ENCODE measurements at places on chromosomes 5 and 9.

GRCh38 chr9:114718801-114719221 is 36.8 kb upstream of the TEX48 start:
- peaks cover 35% of the 10 kb centered on the region for H3K4me1 ChIP-seq
- DNase-seq, result no peak
- no peak overlapping the region for H3K4me3 ChIP-seq
- H3K36me3 ChIP-seq, result no peaks in the 10 kb centered on the region
- H3K27ac ChIP-seq, result no peak overlapping the region

DNA sequence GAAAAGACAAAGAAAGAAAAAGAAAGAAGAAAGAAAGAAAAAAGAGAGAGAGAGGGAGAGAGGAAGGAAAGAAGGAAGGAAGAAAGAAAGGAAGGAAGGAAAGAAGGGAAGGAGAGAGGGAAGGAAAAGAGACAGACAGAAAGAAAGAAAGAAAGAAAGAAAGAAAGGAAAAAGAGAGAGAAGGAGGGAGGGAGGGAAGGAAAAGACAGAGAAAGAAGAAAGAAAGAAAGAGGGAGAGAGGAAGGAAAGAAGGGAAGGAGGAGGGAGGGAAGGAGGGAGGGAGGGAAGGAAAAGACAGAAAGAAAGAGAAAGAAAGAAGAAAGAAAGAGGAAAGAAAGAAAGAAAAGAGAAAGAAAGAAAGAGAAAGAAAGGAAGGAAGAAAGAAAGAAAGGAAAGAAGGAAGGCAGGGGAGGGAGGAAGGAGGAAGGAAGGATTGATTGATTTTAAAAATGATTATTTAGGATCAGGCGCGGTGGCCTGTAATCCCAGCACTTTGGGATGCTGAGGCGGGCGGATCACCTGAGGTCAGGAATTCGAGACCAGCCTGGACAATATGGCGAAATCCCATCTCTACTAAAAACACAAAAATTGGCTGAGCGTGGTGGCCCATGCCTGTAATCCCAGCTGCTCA is 23.3 kb upstream of the TOR1B start:
- no peak overlapping the region for H3K27ac ChIP-seq
- no peak overlapping the region for H3K4me3 ChIP-seq
- peaks cover 19% of the 10 kb centered on the region for H3K4me1 ChIP-seq
- H3K27me3 ChIP-seq, result peaks cover 7% of the 10 kb centered on the region
- DNase-seq, result no peak
- H3K36me3 ChIP-seq, result no peaks in the 10 kb centered on the region

DNA sequence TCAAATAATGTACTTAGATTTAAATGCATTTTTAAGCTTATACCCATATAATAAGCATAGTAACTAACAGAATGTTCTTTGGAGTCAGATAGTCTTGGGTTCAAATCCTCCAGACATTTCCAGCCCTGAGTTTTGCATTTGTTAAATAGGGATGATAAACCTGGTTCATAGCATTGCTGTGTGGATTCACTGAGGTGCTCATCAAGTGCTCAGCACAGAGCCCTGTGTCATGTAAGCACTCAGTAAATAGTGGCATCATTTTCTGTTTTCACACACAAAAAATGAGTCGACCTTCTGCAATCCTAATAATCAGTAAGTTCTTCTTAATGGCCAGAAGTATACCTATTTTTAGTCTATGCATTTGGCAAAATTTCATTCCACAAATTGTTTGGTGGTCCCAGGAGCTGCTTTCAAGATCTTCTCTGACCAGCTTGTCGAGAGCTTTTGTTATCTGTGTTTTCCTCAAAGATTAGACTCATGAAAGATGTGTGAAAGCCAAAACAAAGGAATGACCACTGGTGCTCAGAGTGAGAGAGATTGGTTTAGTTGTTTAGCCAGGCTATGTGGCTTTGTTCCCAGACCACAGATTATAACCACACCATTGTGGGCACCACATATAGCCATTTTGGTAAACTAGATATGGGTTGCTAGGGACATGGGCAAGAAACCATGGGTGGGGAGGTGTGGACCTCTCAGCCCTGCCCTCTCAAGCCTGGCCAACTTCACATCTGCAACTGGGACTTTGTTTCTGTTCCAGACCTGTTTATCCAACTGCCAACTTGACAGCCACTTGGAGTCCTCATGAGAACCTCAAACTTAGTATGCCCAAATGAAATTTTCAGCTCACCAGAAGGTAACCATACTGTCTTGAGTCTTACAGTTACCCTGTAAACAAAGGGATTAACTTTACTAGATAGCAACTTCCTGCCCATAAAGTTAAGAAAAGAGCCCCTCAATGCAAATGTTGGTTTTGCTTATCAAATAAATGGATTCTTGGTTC is 45.0 kb downstream of the DOCK8 start:
- H3K27ac ChIP-seq, result no peak overlapping the region
- no peak overlapping the region for H3K4me3 ChIP-seq
- H3K27me3 ChIP-seq, result no peaks in the 10 kb centered on the region
- no peaks in the 10 kb centered on the region for H3K36me3 ChIP-seq
- no peak for DNase-seq
- no peaks in the 10 kb centered on the region for H3K4me1 ChIP-seq

- H3K4me3 ChIP-seq, result no peak overlapping the region
- H3K4me1 ChIP-seq, result peaks cover 4% of the 10 kb centered on the region
- DNase-seq, result no peak
- H3K27ac ChIP-seq, result no peak overlapping the region
- H3K27me3 ChIP-seq, result no peaks in the 10 kb centered on the region
- no peaks in the 10 kb centered on the region for H3K36me3 ChIP-seq
These were observed 35.4 kb downstream of the DOCK8 start for GRCh38 chr9:250039-250438.

DNA sequence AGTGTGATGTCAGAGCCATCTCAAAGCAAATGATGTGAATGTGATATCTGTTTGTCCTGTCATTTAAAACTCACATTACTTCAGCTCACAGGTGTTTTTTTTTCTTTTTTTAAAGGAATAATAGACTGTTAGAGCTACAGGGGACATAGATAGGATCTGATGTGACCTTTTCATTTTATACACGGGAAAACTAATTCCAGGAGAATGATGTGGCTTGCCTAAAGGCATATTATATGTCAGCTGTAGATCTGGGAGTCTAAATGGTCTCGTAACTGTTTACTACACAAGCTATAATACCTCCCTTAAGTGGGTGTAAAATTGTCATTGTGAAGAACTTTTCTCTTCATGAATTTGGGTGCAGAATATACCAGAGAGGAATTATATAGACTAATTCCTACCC is 2.0 kb downstream of the NMUR2 start:
- no peak overlapping the region for H3K27ac ChIP-seq
- no peaks in the 10 kb centered on the region for H3K27me3 ChIP-seq
- H3K4me3 ChIP-seq, result no peak overlapping the region
- H3K36me3 ChIP-seq, result no peaks in the 10 kb centered on the region
- DNase-seq, result no peak

GRCh38 chr9:112489876-112490666 is 3.4 kb downstream of the KIAA1958 start:
- H3K36me3 ChIP-seq, result no peaks in the 10 kb centered on the region
- H3K4me1 ChIP-seq, result peaks cover 9% of the 10 kb centered on the region
- no peak overlapping the region for H3K4me3 ChIP-seq

- H3K27ac ChIP-seq, result no peak overlapping the region
- H3K4me3 ChIP-seq, result no peak overlapping the region
- no peaks in the 10 kb centered on the region for H3K36me3 ChIP-seq
- H3K4me1 ChIP-seq, result no peaks in the 10 kb centered on the region
These were observed 229.5 kb downstream of the FAM114A2 start for GRCh38 chr5:153809166-153809565.

GRCh38 chr9:105361873-105362272 is 86.0 kb upstream of the FSD1L start:
- no peaks in the 10 kb centered on the region for H3K27me3 ChIP-seq
- H3K4me3 ChIP-seq, result no peak overlapping the region
- no peaks in the 10 kb centered on the region for H3K4me1 ChIP-seq
- no peak overlapping the region for H3K27ac ChIP-seq
- DNase-seq, result no peak

GRCh38 chr5:124692324-124692723 is 54.1 kb downstream of the ZNF608 start:
- no peak overlapping the region for H3K27ac ChIP-seq
- no peak overlapping the region for H3K4me3 ChIP-seq
- DNase-seq, result no peak
- H3K36me3 ChIP-seq, result no peaks in the 10 kb centered on the region
- H3K4me1 ChIP-seq, result no peaks in the 10 kb centered on the region
- no peaks in the 10 kb centered on the region for H3K27me3 ChIP-seq

DNA sequence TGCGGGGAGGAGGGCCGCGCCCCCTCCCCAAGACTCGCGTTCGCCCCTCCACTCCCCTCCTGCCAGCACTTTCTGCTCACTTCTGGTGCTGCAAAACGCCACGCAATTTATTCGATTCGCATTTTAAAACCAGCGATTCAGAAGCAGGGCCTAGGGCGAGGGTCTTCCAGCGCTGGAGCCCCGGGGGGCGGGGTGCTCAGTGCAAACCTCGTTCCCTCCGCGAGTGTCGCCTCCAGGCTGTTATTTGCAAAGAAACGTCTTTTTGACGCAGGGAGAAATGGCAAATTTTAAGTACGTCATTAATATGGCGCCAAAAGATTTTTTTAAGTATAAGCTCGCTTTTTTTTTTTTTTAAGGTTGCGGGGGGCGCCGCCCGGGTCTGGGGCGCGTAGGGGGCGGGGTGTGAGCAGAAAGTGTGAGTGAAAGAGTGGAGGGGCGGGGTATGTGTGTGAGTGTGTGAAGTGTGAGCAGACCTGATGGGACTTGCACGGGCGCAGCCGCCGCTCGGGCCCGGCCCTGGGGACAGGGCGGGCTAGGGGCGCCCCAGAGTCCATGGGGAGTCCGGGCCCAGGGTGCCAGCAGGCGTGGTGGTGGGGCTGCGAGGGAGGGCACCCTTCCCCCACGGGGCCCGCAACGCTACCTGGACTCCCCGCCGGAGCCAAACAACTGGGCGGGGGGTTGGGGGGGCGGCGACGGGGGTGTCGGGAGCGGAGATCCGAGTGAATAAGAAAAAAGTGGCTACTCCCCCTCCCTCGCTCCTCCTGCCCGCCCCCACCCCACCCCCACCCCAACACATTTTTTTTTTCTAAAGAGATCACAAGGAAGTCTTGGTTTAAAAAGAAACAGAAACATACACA is at the start of gene JADE2:
JADE2 (plus strand) TSS at position 845 of the 857 bp plus-strand sequence. CDS start 10,188 bp downstream, outside the sequence.
- DNase-seq, result no peak
- no peaks in the 10 kb centered on the region for H3K36me3 ChIP-seq
- peak within 1 kb of the TSS; percentile 85 for H3K4me3 ChIP-seq
- no peaks in the 10 kb centered on the region for H3K27me3 ChIP-seq
- peaks cover 19% of the 10 kb centered on the region for H3K4me1 ChIP-seq

- H3K4me3 ChIP-seq, result no peak overlapping the region
These were observed 75.4 kb upstream of the ARAP3 start for GRCh38 chr5:141757402-141757801.

GRCh38 chr9:87278971-87279733 is 218.5 kb upstream of the DAPK1 start:
- H3K4me1 ChIP-seq, result peaks cover 23% of the 10 kb centered on the region
- no peaks in the 10 kb centered on the region for H3K36me3 ChIP-seq
- H3K4me3 ChIP-seq, result no peak overlapping the region
- no peak overlapping the region for H3K27ac ChIP-seq

DNA sequence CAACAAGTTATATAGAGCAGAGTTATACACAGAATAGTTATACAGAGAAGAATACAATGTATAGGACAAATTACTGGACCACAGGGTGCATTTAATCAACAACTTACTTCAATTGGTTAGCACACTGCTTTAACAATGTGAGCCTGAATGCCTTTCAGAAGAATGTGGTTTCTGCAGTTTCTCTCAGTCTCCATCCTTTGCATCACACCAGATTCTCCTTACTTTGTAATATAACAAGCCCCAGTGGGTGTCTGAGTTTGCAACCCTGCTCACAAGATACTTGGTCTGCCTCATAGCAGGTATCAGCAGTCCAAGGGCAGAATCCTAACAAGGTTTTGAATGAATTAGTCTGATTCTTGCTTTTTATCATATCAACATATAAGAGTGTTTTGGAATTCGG is 114.6 kb downstream of the GABRB2 start:
- no peak overlapping the region for H3K27ac ChIP-seq
- H3K27me3 ChIP-seq, result no peaks in the 10 kb centered on the region
- H3K4me1 ChIP-seq, result no peaks in the 10 kb centered on the region
- H3K4me3 ChIP-seq, result no peak overlapping the region
- no peak for DNase-seq

- no peaks in the 10 kb centered on the region for H3K36me3 ChIP-seq
- no peaks in the 10 kb centered on the region for H3K27me3 ChIP-seq
- no peak overlapping the region for H3K27ac ChIP-seq
- H3K4me3 ChIP-seq, result no peak overlapping the region
These were observed 20.1 kb upstream of the ERMP1 start for GRCh38 chr9:5852987-5853386.

DNA sequence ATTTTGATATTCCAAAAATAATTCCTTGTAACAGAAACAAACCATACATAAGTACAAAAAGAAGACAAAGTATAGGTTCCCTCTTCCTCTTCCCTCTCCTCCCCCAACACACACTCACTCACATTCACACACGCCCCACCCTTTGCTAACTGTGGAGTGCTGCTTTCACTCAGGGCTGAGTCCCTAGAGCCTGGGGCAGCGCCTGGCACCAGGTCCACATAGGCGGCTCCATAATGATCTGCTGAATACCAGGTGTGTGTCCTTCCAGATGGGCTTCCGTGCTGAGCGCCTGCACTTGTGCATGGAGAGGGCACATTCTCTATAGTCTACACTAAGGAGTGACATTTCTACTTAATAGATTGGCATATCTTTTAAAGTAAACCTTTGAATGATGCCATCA is 3.7 kb downstream of the SEMA4D start:
- no peak for DNase-seq
- no peaks in the 10 kb centered on the region for H3K4me1 ChIP-seq
- H3K4me3 ChIP-seq, result no peak overlapping the region
- peaks cover 7% of the 10 kb centered on the region for H3K27me3 ChIP-seq

DNA sequence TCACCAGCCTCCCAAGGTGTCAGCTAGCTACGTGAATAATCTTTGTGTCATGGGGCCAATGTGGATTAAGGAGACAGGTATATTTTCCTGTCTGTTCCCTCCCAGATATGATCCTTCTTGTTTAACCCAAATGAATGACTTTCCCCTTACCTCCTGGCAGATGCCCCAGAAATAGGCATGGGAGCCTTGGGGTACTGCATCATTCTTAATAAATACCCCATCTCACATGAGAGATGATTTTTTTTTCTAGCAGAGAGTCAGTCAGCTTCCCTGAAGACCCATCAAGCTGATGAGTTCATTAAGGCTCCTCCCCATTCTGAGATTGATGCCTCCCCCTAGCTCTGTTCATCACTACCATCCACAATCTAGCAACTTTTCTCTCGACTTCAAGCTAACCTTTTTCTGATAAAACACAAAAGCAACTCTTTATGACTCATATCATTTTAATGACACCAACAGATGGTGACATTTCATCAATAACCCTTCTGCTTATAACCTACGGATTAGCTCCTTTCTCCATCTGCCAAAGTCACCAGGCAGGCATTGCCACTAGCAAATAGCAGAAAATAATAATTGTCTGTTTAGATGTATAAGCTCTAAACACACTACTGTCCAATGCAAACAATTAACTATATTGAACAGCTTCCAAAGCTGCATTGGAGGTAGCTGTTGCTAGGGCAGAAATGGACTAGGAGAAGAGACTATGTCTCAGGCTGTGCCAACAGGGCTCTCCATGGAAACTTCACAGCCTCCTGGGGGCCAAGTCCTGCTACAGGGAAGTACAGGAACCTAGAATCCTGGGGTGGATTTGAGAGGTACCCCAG is 143.7 kb downstream of the ACER2 start:
- no peaks in the 10 kb centered on the region for H3K27me3 ChIP-seq
- no peak for DNase-seq
- H3K36me3 ChIP-seq, result no peaks in the 10 kb centered on the region
- H3K27ac ChIP-seq, result no peak overlapping the region
- no peak overlapping the region for H3K4me3 ChIP-seq

Measured in keratinocyte (primary cell).